ENCODE measurements at places on chromosomes 2 and 18.
A peak's percentile ranks its signal among the peaks of the same experiment; 100 is the strongest.

DNA sequence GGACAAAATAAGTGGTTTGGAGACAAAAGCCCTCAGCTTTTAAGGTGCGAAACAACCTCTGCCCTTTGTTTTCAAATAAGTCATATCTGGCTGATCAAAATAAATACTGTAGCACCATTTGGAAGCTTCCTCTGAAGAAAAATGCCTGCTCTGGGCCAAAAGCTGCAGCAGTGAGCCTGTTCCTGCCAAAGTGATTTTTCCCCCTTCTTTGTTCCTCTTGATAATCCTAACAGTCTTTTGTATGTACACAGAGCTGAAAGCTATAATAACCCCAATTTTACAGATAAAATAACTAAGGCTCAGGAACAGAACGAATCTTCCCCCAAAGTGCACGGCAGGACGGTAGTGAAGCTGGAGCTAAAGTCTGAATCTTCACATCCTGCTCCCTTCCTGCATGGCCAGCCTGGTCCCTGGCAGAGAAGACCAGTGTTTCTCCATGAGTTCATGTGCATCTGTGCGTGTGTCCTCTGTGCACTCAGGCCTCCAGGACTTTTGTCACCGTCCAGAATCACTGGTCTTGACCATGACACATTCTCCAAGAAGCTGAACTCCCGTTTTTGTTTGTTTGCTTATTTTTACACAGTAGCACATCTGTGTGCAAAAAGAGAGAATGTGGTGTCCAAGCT lies 2114.1 kb upstream of the PIK3C3 start:
- no peak for DNase-seq

GRCh38 chr2:230685178-230685577 lies 27.5 kb upstream of the CAB39 start:
- DNase-seq, result no peak

- DNase-seq, result no peak
These were observed 34.5 kb downstream of the BCL2 start for GRCh38 chr18:63284827-63285733.

- DNase-seq, result no peak
These were observed 70.6 kb downstream of the MBP start for GRCh38 chr18:77061946-77062517.

- DNase-seq, result no peak
These were observed 1135.1 kb upstream of the CHAC2 start for GRCh38 chr2:52632543-52632942.

DNA sequence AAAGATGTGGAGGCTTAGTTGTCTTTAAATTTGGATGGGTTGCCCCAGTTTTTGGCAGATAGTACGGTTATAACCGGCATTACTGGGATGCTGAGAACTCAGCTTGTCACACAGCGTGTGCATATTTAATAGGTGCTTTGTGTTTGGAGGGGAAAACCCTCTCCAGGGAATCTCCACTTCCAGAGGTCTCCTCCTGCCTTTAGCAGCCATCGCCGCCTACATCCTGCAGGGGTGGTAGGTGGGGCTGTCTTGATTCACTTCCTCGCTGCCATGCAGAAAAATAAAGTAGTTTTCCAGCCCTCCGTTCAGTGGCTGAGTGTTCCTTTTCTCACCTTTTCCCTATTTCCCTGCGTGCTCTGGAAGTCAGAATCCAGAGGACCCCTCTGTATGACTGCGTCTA lies 76.4 kb downstream of the ITGB1BP1 start:
- DNase-seq, result no peak

GRCh38 chr2:110800611-110801402 lies 68.4 kb downstream of the ACOXL start:
- no peak for DNase-seq

DNA sequence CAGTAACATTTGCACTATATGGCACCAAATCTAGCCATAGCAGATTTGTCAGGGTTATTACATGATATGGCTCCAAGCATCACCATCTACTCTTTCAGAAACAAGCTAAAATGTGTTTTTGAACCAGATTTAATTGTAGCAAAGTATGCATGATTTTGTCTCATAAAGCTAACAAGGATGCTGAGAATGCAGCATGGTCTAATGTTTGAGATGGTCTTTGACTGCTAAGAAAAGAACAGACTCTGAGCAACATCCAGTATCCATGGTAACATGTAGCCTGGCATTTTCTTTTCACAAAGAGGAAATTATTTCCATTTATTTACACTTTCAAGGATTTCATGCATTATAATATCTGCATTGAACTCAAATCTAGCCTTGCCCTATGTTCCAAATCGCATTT lies 206.5 kb downstream of the PDE1A start:
- no peak for DNase-seq

GRCh38 chr2:33240178-33240577 lies 236.3 kb upstream of the RASGRP3 start:
- no peak for DNase-seq

DNA sequence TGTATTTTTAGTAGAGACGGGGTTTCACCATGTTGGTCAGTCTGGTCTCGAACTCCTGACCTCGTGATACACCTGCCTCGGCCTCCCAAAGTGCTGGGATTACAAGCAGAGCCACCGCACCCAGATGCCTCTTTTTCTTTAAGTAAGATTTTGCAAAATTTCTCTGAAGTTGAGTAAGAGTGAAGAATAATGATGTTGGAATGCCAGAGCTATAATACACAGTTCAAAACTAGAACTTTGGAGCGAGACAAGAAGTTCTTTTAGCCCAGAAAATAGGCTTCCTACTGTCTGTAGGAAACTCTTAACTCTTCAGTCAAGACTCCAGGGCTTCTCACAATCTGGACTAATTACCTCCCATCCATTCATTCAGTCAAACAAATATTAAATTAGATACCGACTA lies 51.4 kb downstream of the MARCHF4 start:
- DNase-seq, result no peak

DNA sequence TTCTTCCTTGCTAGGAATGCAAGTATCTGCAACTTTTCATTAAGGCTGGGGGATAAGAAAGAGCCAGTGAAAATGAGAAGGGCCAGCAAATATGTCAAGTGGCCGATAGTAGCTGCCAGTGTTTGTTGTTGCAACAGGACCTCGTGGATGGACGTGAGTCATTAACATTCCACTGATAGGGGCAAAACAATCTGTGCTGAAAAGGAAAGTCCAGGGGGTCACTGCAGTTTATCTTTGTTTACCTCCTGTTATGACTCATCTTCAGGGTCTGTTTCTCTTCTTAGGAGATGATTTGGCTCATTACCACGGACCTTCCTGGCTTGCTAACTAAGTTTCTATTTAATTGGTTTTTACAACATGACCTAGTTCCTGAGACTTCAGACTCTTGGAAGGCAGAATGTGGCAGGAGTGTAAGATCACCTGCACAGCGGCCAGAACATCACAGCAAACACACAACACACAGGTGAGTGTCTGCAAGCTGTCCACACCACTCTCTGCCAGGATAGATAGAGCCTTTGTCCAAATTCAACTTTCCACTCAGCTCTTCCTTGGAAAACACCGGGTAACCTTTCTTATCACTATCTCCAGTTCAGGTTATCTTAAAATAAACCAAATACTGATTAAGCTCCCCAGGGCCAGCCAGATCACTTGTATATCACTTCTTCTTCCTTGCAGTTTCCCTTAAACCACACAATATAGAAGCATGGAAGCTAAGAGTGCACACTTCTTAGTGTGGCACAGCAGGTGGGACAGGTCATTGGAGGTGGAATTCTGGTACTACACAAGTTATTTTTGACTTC lies 157.5 kb upstream of the LMAN1 start:
- no peak for DNase-seq

GRCh38 chr2:53670331-53670730 lies 97.3 kb upstream of the CHAC2 start:
- no peak for DNase-seq

GRCh38 chr2:24342110-24342910 lies 18.0 kb downstream of the ITSN2 start:
- no peak for DNase-seq

GRCh38 chr18:9097349-9097748 lies 5.2 kb upstream of the NDUFV2 start:
- no peak for DNase-seq

DNA sequence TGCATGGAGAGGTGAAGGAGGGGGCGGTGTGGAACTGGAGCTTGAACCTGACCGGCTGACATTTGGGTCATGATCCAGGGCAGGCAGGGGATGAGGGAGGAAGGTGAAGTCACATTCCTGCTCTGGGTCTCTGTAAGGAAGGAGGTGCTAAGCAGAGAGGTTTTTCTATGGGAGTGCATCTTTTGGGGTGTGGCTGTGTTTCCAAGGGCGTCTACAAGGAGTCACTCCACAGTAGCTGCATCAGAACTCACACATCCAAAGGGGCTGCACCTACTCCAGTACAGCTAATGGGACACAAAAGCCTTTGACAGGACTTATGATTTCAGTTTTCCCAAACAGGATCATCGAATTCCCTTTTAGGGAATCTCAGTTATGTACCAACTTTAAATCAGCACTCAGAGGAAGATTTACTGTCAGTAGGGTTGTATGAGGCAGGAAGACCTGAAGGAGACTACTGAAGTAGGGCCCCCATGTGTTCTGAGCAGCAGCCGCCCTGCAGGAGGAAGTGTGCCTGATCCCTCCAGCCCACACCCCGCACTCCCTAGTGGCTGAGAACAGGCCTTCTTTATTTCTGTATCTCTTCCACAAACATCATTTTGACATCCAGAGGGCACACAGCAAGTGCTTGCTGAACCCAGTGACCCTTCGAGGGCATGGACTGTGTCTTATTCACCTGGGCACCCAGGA lies 137.2 kb downstream of the CELF4 start:
- no peak for DNase-seq

DNA sequence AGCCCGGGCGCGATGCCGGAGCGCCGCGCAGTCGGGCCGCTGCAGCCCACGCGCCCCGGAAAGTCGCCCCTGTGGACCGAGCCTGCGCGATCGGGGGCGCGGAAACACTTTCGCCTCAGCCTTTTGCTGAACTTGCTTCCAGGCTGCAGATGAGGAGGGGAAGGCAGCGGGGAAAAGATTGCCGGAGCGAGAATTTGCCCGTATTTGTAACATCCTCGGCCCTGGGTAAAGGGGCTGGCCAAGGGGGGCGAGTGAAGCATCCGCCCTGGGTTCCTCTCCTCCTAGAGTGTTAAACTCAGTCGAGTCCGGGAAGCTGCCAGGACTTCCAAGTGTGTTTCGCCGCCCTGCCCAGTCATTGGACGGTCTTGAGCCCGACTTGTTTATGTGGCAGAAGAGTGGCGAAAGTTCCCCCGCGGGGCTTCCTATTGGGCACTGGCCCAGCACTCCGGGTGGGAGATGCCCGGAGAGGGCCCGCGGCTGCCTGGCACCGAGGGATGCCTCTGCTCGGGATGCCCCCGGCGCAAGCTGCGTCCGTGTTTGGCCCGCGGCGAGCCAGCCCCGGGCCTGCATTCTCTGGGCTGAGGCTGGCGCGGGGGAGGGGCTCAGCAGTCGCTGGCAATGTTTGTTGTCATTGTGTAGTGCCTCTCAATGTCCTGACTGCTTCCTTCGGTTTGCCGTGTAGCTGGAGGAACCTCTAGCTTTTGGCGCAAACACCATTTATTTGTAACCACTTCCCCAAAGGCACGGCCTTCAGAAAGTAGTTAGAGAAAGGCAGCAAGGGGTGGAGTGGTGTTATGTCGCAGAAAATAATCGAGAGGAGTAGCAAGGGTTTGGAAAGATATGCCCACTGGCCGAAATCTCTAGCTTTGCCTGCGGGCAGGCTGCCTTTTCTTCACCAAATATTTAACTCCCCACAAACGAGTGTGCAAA lies 1.1 kb downstream of the CYBRD1 start:
- peak; percentile 78 for DNase-seq

- peak; percentile 35 for DNase-seq
These were observed 130.7 kb downstream of the ANKRD44 start for GRCh38 chr2:197179744-197180498.

DNA sequence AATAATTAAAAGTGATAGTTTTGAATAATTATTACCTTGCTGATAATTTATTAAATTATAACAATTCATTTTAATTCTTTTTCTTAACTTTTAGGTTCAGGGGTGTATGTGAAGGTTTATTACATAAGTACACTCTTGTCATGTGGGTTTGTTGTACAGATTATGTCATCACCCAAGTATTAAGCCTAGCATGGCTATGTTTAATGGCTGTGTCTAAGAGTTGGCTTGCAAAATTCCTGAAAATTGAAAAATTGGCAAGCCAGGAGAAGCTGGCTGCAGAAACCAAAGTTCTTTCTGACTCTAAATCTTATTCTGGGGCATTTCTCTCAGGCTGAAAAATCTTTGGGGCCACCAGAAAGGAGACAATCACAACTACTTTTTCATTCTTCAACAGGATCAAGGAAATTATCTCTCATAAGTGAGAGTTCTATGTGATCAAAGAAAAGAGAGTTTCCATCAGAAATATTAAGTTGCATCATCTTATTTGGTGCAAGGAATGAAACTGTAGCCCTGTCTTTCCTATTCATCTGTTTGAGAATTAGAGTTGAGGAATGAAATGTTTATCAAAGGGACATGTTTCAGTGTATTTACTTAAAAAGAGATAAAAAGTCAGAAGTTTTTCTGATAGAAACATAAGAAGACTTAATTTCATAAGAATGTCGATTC lies 412.1 kb upstream of the CDH2 start:
- no peak for DNase-seq

DNA sequence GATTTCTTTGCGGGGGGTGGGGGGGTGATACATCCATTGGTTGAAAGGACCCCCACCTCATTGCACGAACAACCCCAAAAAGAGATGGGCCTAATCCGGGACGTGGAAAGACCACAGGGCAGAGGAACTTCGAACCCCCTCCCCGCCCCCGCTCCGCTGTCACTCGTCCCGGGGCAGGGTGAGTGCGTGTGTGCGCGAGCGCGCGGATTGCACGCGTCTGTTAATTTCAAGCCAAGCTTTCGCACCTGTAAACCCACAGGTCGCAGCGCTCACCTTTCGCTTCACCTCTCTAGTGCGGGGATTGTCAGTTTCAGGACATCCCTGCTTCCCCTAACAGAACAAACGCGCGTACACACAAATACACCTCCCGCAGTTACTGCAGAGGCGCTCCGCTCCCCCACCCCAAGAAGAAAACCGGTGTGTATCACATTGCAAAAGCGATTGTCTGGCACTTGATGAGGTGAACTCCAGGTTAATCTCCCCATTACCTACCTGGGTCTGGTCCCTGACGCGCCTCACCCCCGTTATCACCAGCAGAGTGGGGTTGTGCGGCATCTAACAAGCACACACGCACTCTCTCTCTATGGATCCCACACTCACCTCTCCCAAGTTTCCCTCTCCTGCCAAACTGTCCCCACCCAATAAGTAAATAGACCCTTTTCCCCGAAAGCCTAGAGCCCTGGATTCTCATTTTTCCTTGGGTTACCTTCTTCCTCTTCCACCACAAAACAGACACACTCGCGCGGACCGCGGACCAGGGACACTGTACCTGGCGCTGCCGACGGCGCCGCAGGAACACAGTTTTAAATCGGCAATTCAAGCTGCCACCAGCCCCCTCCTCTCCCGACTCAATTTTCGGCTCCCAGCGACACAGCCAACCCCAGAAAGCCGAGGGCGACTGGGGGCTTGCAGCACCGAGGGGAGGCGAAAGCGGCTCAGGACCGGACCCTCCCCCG lies 1.0 kb downstream of the CYP26B1 start:
- DNase-seq, result peak; percentile 3

- DNase-seq, result no peak
These were observed 32.0 kb downstream of the ERCC3 start for GRCh38 chr2:127261804-127262406.
